ENCODE measurements at places on chromosomes 1 and 21. TPM values are rescaled to one million over a fixed set of nuclear protein-coding genes. Genes with fewer than 3 reads are reported as not detected.

The EDN2 gene
- total RNA-seq, result not detected

The C8B gene
- total RNA-seq, result not detected

The RGS13 gene
- not detected for total RNA-seq

The TMEM61 gene
- 0.18 TPM for total RNA-seq

The DIP2A gene
- total RNA-seq, result 34.4 TPM

The NUP210L gene
- total RNA-seq, result 0.09 TPM

The KPNA6 gene
- total RNA-seq, result 42.4 TPM

The KCNN3 gene
- 0.09 TPM for total RNA-seq

The FUCA1 gene
- total RNA-seq, result 3.8 TPM

The CLDN14 gene
- 0.27 TPM for total RNA-seq

The KLHDC9 gene
- 1.8 TPM for total RNA-seq

The DMRTA2 gene
- total RNA-seq, result 0.18 TPM

DNA sequence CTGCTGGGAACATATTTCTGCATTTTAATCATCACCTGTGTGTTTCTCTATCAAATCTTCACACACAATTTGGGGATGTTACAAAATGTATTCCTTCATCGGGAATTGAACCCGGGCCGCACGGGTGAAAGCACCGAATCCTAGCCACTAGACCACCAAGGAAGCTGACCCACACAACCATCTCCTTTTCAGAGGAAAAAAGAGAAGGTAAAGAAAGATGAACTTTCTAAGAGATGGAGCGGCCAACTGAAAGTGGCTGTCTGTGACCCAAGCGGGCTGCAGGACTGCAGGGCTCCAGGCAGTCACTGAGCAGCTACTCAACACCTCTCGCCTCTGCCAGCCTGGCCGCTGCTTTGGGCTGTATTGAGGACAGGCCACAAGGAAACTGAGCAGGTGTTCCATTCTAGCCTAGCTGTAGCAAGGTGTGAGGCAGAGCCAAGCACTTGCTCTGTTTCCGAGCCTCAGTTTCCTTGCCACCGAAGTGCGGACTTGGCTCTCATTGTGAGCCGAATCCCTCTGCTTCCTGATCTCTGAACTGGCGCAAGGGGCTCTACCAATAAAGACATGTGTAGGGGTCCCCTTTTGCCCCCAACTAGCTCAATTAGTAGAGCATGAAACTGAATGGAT, 156.9 kb upstream of the NBPF11 start:
- DNase-seq, result peak; percentile 27

GRCh38 chr21:41158026-41158425, 9.9 kb upstream of the BACE2 start:
- no peak for DNase-seq

DNA sequence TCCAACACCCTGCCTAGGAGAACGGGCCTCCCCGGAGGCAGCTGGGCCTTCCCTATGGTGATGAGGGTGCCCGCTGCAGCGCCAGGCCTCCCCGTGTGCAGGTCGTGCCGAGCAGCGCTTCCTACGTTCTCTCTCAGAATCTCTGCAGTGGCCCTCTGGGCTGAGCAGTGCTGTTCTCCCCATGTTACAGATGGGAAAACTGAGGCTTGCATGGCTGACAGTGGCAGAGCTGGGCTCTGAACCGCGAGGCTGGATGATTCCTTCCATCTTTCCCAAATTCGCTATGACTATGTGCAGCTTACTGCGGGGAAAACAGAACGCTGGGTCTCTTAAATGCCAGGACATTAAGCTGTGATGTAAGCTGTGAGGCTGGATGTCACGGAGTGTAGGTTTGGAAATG, 8.9 kb downstream of the KLHL21 start:
- no peak for DNase-seq

GRCh38 chr1:98221923-98222322, 301.1 kb upstream of the DPYD start:
- DNase-seq, result peak; percentile 65

DNA sequence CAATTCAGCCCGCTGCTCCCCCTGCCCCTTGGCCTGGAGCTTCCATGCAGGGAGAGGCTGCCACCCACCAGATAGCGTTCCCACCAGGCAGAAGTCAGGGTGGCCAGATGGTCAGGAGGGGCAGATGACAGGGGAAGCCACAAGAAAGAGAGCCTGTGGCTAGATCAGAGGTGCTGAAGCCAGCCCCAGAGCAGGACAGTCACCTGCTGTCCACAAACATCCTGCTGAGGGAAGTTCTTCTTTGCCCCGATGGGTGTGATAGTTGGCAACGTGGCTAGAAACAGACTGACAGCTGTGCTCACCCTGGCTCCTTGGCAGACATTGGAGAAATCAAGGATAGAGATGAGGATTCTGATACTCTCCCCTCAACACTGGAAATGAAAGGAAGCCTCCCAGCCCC, 27.2 kb upstream of the SRP9 start:
- DNase-seq, result no peak

DNA sequence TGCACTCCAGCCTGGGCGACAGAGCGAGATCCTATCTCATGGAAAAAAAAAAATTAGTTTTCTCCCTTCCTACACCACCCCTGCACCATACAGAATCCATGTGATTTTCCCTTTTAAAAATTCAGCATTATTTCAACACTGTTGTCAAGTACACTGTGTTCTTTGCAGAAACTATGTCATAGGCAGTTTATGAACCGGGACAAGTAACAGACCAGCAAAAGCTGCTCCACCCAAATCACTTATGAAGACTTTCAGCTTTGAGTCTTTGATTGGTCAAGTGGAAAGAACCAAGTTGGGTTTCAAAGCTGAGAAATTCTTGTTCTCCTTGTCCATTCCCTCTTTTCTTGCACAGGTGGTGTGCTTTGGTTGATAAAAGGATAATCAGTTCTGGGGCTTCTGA, 173.0 kb downstream of the CDC7 start:
- no peak for DNase-seq

GRCh38 chr1:58895559-58896145, 111.8 kb upstream of the JUN start:
- DNase-seq, result no peak

DNA sequence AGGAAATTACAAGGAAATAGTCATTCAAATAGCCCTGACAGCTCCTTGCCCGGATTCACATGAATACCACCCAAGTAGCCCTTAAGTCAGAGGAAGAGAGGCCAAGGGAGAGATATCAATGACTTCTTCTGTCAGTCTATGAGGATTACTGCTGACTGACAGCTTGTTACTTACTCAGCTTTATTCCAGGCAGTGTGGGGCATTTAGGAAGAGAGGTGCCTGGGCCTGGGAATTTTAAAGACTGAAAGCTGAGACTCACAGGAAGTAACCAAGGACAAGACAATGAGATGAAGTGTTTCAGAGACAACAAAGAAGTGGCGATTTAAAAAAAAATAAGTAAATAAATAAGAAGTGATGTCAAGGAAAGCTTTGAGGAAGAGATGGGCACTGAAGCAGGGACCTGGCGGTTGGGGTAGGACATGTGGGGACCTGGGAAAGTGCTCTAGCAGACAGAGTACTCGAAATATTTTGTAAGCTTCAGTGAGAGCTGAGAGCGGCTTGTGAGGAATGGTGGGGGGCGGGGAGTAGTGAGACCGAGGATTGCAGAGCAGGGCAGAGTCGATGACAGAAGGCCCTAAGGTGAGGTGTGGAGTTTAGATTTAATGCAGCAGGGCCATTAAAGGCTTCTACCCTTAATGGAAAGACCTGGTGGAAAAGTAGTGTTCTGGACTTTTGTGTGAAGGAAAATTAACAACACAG, 58.9 kb downstream of the ST3GAL3 start:
- DNase-seq, result no peak

DNA sequence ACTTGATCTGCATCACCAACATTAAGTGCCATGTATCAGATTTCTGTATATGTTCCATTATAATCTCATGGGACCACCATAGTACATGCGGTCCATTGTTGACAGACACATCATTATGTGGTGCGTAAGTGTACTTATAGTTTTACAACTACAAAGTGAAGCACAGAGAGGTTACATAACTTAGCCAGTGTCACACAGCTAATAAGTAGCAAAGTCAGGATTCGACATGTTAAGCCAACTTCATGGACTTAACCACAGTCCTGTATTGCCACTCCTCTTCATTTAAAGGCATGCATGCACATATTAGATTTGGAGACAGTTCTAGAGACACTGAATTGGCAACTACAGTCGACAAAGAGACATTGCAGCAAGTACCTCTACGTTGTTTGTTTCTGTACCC, 120.5 kb downstream of the ATF6 start:
- DNase-seq, result no peak

- DNase-seq, result no peak
Measured at GRCh38 chr1:67792741-67793458, 40.4 kb downstream of the GNG12 start.

- DNase-seq, result peak; percentile 78
Measured at GRCh38 chr1:116878804-116879477, 30.8 kb upstream of the PTGFRN start.

- DNase-seq, result no peak
Measured at GRCh38 chr1:91015794-91016550, 5.9 kb downstream of the ZNF644 start.

DNA sequence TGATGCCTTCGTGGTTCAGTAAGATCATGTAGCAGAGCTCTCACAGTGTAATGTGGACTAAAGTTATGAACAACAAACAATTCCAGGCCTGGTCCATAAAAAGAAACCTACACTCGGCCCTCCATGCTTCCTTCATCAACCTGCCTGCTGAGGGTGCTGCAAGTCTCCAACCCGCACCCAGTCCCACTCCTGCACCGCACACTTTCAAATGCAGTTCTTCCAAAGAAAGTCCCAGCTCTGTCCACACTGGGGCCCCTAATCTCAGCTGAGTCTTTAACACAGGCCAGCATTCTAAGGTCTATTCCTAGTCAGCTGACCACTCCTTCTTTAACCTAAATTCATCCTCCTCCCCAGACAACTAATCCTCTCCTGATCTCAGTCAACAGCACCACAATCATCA, 71.5 kb upstream of the NR5A2 start:
- no peak for DNase-seq

DNA sequence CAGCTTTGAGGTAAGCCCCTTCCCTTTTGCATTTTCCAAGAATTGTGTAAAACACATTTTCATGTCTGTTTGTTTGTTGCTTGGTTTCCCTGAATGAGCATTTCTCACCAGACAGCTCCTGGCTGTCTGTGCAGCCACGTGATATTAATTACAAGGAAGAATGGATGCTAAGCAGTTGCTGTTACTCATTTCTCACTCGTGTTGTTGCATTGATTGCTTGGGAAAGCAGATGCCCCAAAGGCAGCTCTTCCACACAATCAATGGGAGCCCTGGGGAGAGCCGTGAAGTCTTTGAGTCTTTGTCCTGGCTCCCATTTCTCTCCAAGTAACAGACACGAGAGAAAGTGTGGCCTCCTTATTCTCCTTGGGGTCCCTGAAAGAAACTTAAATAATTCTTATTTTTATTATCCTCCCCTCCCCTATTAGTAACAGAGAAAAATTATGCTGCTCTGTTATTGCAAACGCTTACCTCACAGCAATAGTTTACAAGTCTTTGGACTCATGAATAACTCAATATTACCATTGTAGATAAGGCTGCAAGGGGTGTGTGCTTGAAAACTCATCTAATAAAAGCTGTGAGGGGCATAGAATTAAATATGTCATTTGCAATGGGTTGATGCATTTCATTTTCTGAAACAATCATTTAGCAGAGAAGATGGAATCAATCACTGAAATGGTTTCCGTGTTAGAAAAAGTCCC, 127.7 kb upstream of the CAMK1G start:
- no peak for DNase-seq

- no peak for DNase-seq
Measured at GRCh38 chr1:233673261-233673946, 59.5 kb downstream of the KCNK1 start.

GRCh38 chr1:48916130-48917069, 139.7 kb upstream of the BEND5 start:
- DNase-seq, result peak; percentile 80

GRCh38 chr1:25104932-25105561, 127.3 kb downstream of the SYF2 start:
- DNase-seq, result no peak

GRCh38 chr1:70057500-70057899, 147.9 kb downstream of the LRRC40 start:
- no peak for DNase-seq

DNA sequence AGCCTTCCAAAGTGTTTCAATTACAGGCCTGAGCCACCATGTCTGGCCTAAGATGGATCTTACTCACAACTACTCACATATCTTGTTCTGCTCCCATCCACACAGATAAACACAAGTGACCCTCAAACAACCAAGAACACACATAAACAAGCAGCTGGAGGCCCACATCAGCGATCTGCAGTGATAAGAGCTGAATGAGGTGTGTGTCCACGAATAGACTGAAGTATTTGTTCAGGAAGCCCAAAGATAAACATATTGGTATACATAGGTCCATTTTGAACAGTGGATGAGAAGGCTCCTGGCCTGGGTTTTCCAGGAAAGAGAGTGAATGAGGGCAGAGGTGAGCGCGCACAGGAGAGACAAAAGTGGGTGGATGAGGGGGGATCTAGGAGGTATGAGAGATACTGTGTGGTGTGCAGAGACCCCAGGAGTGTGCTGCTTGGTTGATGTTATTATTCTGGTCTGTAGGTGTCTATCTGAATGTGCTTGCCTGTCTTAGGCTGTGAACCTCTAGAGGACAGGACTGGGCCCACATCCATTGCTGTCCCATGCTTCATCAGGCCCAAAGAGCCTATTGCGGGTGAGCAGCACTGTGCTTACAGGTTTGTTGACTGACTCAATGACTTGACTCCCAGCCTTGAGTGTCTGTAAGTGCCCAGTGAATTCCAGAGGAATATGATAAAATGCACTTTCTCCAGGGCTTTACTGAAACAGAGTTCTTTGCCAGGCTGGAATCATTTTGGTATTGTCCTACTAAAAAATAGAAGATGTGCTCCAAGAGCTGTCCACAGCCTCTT, 79.9 kb upstream of the ATP1A1 start:
- DNase-seq, result no peak

DNA sequence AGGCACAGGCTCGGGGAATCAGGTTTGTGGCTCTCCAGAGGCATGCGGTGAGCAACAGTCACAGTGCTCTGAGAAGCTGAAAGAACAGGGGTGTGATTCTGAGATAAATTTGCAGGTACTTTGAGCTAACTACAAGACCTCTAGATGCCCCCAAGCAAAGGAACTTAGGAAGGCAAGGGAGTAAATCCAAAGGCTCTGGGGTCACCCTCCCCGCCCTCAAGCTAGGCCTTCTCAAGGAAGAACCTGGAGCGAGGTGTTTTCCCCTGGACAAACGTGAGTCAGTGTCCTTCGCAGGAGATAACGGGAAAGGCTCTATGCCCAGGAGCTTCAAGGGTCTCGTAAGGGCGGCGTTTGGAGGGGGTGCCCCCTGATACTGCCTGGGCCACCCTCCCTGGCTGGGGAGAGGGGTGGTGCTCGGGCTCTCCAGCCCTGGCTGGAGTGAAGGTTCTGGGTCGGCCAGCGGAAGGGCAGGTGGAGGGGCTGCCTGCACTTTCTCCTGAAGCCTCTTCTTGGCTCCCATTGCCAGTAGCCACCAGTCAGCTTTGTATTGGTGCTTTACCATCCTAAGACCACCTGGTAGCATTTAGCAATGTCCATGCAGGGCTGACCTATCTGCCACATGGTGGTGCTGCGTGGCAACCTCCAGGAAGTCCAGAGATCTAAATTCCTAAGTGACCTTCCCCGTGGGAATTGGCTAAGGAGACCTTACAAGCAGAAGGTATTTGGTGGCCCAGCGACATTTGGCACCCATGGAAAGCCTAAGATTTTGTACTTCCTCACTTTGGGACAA, 44.0 kb downstream of the GPR161 start:
- peak; percentile 35 for DNase-seq

- DNase-seq, result no peak
Measured at GRCh38 chr1:167631936-167632614, 2.0 kb downstream of the RCSD1 start.

- no peak for DNase-seq
Measured at GRCh38 chr1:175717610-175718540, 25.5 kb downstream of the TNR start.

All from fibroblast of the aortic adventitia (primary cell).